ENCODE measurements at places on chromosomes 3 and 15.

GRCh38 chr3:131453533-131453932, 49.2 kb downstream of the MRPL3 start:
- DNase-seq: no peak

DNA sequence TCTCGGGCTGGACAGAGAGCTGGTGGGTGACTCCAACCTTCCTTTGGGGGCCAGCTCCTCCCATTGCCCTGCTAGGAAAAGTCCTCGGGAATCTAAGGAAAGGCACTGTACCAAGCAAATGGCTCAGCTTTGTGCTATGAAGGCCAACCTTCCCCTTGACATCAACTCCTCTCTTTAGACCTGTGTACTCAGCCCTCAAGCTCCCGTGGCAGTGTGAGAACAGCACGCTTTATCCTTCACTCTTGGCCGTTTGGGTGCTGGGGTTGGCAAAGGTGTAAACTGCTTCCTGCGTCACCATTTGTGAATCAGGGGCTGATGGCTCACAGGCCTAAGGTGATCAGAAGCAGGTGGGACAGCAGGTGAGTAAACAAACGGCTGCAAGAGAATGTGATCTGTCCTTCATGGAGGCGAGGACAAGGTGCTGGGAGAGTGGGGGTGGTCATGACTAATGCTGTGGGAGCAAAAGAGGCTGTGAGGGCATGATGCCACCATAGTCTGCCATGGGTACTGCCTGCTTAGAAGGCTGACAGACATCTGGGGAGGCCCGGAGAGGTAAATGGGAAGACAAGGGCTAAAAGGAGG, 165.2 kb upstream of the TPM1 start:
- DNase-seq: no peak

- DNase-seq: no peak
Observed at GRCh38 chr3:185934767-185935464, 2.9 kb downstream of the TRA2B start.

DNA sequence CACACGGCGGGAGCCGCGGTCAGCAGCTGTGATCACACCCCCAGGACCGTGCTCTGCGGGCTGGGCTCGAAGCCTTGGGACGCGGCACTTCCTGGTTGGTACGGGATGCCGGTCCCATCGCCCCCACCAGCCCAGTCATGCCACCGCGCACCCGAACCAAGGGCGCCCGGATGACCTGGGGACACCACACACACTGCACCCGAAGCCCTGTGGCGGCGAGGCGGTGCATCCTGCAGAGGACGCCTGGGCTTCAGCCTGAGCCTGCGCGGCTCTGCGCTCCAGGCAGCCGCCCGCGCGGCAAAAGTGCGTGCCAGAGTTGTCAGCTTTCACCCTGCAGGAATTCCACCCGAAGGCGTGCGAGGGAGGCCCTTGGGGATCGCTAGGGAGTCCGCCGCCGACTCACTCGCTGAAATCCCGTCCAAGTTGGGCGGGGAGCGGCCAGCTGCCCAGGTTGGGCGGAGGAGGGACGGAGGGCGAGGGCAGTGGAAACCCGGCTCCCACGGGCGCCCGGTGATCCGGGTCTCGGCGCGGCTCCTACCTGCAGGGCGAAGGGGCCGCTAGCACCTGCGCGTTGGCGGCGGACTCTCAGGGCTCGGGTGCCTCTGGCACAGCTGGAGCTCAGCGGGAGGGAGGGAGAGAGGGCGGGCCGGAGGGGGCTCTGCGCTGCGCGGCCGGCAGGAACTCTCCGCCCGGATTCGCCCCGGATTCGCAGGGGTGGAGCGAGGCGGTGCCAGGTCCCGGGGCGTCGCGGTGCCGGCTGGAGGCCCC, at the start of gene PLD1:
TSS of gene PLD1 (minus strand) at position 623 of the 768 bp plus-strand sequence. CDS start 72,432 bp downstream, outside the sequence.
- peak; percentile 86 for DNase-seq

GRCh38 chr15:29986946-29987345, 95.8 kb upstream of the GOLGA8J start:
- no peak for DNase-seq

DNA sequence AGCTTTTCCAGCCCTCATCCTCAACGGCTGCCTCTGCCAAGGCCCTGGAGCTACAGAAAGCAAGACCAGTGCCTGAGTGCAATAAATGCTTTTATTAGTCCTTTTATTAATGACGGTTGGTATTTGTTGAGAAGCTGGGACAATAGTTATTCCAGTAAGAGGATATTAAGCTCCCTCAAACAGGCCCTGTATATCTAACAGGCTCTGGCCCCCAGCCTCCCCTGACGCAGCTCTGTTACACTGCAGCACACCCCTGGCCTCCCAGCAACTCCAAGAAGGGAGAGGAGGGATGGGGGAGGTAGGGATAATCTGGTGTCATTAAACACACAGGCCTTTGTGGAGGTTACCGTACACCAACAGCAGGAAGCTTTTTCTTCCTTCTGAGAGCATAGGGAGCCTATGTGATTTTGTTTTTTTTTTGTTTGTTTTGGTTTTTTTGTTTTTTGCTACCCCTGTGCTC, 30.8 kb upstream of the MAGEF1 start:
- DNase-seq: no peak

DNA sequence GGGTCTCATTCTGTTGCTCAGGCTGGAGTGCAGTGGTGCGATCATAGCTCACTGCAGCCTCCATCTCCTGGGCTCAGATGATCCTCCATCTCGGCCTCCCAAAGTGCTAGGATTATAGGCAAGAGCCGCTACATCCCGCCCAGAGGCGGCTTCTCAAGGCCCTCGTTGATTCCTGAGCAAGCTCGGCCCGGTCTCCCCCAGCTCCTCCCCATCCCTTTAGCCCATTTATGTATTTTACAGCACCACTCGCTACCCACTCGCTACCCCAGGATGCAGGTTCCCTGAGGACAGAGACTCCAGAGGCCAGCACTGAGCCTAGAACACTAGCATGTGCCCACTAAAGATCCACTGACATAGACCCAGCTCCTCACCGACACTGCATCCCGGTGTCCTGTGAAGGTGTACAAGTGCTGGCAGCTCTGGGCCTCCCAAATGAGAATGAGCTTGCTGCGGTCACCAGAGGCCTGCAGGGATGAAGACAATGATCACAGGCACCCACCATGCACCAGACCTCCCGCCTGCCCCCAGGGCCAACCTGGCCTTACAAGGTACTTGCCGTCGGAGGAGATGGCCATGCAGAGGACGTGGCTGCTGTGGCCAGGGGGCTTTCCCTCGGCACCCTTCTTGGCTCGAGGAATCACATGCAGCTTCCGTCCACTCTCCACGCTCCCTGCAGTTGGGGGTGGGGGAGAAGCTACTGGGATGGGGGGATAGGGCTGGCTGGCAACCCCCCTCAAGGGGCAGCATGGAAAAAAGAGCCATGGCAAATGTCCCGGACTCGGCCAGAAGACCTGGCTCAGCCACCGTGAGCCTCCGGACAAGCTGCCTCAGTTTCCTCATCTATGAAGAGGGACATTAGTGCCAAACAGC, 5.6 kb downstream of the RRP9 start:
- DNase-seq: no peak
